ENCODE measurements at places on chromosomes 16 and 17. TPM values are rescaled to one million over a fixed set of nuclear protein-coding genes. Genes with fewer than 3 reads are reported as not detected.
A peak's percentile ranks its signal among the peaks of the same experiment; 100 is the strongest.

DNA sequence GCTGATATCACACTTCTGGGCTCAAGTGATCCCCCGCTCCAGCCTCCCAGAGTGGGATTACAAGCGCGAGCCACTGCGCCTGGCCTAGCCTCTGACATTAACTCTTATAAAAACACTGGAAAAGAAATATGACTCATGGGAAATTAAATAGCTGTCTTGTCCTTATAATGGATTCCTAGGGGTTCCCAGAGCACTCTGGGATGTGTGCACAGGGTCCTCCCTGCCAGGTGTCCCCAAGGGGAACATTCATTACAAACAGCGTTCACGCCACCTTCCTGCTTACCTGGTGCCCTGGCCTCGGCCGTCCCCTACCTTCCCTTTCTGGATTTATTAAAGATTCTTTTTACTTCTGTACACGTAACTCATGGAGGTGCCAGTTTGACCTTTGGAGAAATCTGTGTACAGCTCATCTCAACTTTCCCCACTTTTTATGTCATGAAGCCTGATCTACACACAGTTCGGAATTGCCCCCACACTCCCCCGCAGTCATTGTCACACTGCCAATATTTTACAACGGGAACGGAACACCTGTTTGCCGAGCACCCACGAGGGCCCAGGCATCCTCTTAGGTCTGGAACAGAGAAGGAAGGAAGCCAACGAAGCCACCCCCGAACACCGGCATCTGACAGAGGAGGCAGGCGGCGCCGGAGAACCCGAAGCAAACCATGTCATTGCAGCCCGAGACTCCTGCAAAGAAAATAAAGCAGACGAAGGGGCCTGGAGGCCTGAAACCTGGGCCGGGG lies 39.7 kb upstream of the MEAK7 start:
- no peak for DNase-seq

Gene SYCE1L
- total RNA-seq, result 0.79 TPM

Gene KRTAP1-5
- total RNA-seq, result 10.9 TPM

Gene SPAG7
- 64.0 TPM for total RNA-seq

GRCh38 chr16:2526135-2526534 lies 5.1 kb downstream of the CEMP1 start:
- no peak for DNase-seq

Gene ARHGAP27
- 58.5 TPM for total RNA-seq

Gene FN3K
- total RNA-seq, result 4.2 TPM

GRCh38 chr16:89334988-89335802 lies 117.7 kb downstream of the ZNF778 start:
- no peak for DNase-seq

Gene GDPD3
- total RNA-seq, result 7.4 TPM

Gene PROCA1
- 3.3 TPM for total RNA-seq

DNA sequence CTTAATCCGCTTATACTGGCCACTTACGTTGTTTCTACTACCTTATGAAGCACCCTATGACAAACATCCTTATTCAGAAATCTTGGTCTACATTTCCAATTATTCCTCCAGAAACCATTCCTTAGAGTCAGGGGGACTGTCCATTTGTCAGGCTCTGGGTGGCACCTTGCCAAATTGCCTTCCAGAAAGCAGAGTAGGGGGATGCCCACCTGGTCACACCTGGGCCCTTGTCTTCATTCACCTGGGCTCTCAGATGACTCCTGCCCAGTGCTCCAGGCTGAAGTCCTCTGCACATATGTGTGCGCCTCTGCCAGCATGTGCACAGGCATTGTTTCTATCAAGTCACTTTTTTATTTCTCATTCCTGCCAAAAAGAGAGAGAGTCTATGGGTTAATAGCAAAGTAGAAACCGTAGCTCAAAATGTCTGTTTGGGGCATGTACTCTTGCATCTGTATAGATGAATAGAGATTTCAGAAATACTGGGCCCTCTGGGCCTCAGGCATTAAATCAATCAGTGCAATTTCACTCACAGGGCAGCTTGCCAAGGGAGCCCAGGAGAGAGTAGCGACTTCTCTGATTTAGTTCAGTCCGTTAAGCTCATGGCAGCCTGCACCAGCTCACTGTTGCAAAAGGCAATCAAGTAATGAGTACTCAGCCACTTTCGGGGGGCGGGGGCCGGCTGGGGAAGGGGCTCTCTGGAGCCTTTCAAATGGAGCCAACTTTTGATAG lies 104.7 kb downstream of the SOCS1 start:
- no peak for DNase-seq

- peak; percentile 73 for DNase-seq
Observed at GRCh38 chr17:75861927-75862317, 6.8 kb upstream of the WBP2 start.

Gene TP53TG3
- not detected for total RNA-seq

DNA sequence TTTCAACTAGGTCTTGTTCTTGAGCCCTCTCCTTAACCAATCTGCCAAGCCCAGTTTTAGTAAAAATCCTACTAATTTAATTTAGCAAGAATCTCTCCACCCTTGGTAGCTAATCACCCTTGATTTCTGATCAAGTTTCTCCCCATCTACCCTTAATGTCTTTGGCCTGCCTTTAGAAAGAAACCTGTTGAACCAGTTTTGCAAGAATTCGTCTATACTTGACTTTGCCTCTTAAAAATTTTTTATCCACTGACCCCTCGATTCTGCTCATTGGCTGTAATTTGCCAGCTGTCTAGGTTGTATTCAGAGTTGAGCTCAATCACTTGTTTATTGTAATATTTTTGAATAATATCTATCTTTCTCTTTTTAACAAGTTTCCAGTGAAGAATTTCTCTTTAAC lies 1138.5 kb downstream of the CDH11 start:
- DNase-seq, result no peak

Gene KRT33B
- not detected for total RNA-seq
